SJCRH30 (cell line): ENCODE measurements at places on chromosomes 3 and 15. TPM values are rescaled to one million over a fixed set of nuclear protein-coding genes. Genes with fewer than 3 reads are reported as not detected.

Gene STAB1
- total RNA-seq: not detected in 2 replicates

GRCh38 chr15:70375006-70375431 is 277.3 kb upstream of the TLE3 start:
- DNase-seq: no peak

- no peak for DNase-seq
These were observed 78.5 kb upstream of the PRR20G start for GRCh38 chr3:127366383-127366782.

GRCh38 chr3:46714728-46715506 is 2.8 kb downstream of the PRSS50 start:
- DNase-seq: no peak

Gene FBXO40
- 0.02 and 0.03 TPM in 2 replicates for total RNA-seq
